Mammary epithelial cell (primary cell): ENCODE measurements at places on chromosomes 11 and 22. TPM values are rescaled to one million over a fixed set of nuclear protein-coding genes. Genes with fewer than 3 reads are reported as not detected.

Gene CCDC157
- total RNA-seq = 3.2 TPM

DNA sequence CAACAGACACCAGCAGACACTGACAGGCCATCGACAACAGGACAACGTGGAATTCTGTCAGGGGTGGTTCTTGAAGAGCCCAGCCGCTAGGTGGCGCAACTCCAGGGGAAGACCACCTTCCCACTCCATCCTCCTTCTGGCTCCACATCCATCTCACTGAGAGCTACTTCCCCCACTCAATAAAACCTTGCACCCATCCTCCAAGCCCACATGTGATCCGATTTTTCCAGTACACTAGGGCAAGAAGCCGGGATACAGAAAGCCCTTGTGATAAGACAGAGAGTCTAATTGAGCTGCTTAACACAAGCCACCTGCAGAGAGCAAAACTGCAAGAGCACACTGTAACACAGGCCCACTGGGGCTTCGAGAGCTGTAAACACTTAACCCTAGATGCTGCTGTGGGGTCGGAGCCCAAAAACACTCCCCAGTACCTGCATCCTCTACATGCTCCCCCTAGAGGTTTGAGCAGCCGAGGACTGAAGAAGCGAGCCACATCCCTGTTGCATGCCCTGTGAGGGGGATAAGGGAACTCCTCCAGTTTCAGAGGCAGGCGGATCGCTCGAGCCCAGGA lies 11.5 kb upstream of the RAB39A start:
- DNase-seq = no peak

DNA sequence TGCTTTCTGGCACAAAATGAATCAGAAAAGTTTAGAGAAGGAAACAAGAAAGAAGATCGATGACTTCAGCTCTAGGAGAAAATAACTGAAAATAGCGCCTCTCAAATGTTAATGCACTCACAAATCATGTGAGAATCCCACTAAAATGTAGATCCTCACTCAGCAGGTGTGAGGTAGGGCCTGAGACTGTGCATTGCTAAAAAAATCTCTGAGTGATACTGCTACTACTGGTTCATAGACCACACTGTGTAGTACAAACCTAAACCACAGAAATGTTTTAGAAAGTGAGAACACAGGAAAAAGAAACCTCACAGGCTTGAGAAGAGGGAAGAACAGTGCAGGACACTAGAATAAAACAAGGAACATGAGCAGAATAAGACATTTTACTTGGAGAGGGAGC lies 2.0 kb downstream of the OR8D4 start:
- DNase-seq = no peak

- DNase-seq = no peak
These were observed 241.4 kb downstream of the TTC28 start for GRCh38 chr22:28438183-28438768.

GRCh38 chr11:1866776-1867175 lies 13.9 kb downstream of the LSP1 start:
- no peak for DNase-seq

DNA sequence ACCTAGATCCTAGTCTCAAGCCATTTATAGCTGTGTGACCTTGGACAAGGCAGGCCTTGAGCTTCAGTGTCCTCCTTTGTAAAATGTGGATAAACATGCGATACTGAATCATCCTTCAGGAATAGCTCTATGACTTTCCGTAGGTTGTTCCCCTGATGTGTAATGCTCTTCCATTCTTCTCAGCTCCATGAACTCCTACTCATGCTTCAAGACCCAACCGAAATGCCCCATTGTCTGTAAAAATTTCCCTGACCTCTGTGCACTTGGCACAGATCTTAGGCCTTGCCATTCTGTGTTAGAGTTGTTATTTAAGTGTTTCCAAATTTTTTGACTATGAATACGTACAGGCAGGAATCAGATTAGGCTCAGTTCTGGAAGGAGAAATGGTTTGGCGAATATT lies 3.3 kb upstream of the BEST1 start:
- DNase-seq = no peak

Gene NFRKB
- 33.5 and 33.6 TPM in 2 replicates for total RNA-seq

DNA sequence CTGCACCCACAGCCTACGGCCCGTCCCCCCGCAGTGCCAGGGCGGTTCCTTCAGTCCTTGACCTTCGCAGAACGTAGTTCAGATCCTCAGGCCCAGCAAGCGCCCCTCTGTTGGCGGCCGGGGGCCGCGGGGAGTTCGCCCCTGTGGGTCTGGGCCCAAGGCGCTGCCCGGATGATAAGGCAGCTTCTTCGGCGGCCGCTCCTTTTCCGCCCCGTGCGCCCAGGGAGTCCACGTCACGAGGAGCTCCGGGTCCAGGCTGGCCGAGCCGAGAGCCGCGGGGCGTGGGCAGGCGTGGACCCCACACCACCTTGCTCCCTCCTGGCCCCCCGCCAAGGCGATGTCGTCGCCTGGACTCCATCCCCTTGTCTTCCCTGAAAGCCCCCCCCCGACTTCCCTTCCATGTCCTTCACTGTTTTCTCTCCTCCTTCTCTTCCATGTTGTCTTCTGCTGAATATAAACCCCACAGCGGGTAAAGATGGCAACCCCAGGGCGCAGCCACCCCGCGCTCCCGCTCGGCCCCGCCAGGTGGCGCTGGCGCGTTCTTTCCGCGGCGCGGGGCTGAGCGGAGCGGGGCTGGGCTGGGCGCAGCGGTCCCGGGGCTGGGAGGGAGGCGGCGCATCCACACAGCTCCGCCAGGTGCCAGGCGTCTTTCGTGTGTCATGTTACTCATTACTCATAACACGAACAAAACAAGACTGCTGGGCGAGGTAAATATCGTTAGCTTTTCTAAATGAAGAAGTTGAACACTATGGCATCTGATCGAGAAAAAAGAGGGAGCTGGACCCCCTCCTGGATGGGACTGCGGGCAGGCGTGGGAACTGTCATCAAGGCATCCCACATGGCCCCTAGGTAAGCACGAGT lies 321.0 kb downstream of the NTM start:
- peak; percentile 58 for DNase-seq

GRCh38 chr22:26416670-26417276 lies 12.3 kb upstream of the ASPHD2 start:
- peak; percentile 71 for DNase-seq

DNA sequence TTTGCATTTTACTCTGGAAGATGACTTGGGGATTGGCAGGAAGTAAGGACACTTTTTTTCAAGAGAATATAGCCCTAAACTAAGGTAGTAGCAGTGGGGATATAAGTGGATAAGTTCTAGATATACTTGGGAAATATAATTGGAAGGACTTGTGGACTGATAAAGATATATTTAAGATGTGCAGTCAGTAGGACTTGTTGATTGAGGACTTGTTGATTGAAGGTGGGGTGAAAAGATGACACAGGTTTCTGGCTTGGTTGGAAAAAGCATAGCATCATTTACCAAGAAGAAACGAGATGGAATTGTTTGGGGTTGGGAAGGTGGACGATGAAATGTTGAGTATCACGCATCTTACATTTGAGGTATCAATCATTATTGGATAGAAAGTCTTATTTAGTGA lies 1.5 kb upstream of the TAF10 start:
- DNase-seq = no peak

- no peak for DNase-seq
These were observed 20.4 kb downstream of the TUG1 start for GRCh38 chr22:30989474-30989873.

GRCh38 chr11:35483131-35483820 lies 42.1 kb downstream of the PAMR1 start:
- no peak for DNase-seq

GRCh38 chr22:49330421-49331222 lies 497.1 kb downstream of the BRD1 start:
- no peak for DNase-seq

DNA sequence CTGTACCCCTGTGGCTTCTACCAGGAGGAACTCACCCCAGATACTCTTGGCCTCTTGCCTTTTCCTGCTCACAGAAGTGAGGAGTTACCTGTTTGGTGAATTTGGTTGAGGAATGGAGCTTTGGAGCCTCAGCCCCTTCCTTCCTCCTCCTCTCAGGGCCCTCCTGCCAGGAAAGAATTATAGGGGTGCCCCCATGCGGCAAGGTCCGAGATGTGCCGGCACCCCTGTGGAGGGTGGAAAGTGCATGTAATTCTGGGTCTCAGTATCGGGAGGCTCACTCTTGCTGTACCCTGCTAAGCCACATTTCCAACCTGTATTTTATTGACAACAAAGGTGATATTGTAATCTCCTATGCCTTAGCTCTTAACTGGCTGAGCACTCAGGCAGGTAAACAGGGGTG lies 13.7 kb upstream of the IGSF22 start:
- no peak for DNase-seq

GRCh38 chr11:15742626-15743519 lies 613.5 kb downstream of the SOX6 start:
- DNase-seq = peak; percentile 9

- peak; percentile 41 for DNase-seq
These were observed 5.5 kb downstream of the B3GNT6 start for GRCh38 chr11:77039491-77040400.

GRCh38 chr11:122285070-122285988 lies 169.3 kb upstream of the BLID start:
- no peak for DNase-seq

DNA sequence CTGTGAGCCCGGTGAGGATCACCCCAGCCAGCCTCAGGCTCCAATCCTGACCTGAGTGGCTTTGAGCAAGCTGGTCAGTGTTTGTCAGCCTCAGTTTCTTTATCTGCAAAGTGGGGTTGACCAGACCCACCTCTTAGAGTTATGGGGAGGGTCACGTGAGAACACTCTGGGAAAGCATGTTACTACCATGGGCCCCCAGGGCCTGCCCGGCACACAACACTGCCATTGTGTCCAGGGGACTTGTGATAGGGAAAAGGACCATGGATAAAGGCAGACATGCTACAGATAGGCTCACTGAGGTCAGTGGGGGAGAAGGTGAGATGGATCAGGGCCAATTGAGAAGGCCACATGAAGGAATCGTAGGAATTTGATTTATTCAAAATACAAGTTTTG lies 32.1 kb upstream of the SUSD2 start:
- no peak for DNase-seq

GRCh38 chr11:117641008-117641915 lies 155.8 kb downstream of the DSCAML1 start:
- no peak for DNase-seq

- DNase-seq = no peak
These were observed 2.4 kb upstream of the CTSF start for GRCh38 chr11:66570850-66571180.

DNA sequence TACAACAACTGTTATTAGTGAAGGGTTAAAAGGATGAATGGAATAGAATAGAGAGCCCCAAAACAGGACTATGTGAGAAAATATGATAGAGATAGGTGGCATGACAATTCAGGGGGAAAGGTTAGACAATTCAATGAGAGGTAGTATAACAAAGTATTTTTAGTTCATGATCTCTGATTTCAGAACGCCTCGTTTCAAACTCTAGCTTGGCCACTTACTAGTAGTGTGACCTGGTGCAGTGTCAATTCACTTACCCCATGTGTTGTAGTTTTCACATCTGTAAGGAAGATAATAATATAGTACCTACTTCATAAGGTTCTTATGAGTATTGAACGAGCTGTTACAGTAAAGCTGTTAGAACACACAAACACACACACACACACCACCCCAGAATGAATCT lies 308.0 kb downstream of the SWAP70 start:
- DNase-seq = no peak

DNA sequence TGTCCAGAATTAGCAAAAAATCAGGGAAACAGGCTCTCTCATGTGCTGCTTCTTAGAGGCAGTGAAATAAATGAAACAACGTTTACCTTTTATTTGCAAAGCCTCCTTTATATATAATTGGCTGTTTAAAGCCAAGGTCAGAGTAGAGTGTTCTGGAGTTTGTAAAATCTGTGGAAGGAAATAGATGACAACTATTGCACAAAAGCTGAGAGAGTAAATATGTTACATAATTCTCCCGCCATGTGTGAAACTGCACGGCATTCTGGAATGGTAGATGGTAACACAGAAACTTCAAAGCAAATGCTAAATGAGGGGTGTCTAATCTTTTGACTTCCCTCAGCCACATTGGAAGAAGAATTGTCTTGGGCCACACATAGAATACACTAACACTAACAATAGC lies 51.5 kb upstream of the FGF3 start:
- DNase-seq = no peak

Gene SOX10
- 10.7 TPM for total RNA-seq

GRCh38 chr11:94665116-94665659 lies 98.0 kb downstream of the PIWIL4 start:
- DNase-seq = no peak

Gene OR6A2
- 0.83 TPM for total RNA-seq

Gene SUSD2
- total RNA-seq = 1.0 TPM

DNA sequence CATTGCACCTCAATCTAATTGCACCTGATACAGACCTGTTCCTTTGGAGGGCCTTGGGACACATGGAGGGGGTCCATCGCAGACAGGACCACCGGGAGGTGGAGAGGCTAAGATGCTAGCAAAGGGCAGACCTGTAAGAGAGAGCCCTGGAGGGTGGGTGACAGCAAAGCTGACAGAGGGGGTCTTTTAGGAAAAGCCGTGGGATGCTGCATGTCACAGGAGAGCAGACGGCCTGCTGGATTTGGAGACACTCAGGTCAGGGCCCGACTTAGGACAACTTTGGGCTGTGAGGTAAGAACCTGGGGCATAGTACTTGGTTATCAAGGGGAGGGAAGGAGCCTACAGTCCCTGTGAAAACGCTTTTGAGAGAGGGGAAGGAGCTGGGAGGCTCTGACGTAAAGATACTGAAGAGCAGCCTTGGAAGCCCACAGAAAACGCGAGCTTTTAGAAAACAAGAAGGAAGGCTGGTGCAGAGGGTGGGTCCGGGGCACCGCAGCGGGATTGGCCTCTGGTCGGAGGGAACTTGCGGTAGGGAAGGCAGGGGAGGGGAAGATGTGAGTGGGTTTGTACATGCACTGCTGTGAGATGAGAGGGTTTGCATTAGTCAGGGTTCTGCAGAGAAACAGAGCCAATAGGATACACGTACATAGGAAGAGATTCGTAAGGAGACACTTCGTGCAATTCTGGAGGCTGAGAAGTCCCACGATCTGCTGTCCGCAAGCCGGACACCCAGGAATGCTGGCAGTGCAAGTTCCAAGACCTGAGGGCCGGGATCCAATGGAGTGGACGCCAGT lies 868.5 kb downstream of the TBC1D22A start:
- no peak for DNase-seq

DNA sequence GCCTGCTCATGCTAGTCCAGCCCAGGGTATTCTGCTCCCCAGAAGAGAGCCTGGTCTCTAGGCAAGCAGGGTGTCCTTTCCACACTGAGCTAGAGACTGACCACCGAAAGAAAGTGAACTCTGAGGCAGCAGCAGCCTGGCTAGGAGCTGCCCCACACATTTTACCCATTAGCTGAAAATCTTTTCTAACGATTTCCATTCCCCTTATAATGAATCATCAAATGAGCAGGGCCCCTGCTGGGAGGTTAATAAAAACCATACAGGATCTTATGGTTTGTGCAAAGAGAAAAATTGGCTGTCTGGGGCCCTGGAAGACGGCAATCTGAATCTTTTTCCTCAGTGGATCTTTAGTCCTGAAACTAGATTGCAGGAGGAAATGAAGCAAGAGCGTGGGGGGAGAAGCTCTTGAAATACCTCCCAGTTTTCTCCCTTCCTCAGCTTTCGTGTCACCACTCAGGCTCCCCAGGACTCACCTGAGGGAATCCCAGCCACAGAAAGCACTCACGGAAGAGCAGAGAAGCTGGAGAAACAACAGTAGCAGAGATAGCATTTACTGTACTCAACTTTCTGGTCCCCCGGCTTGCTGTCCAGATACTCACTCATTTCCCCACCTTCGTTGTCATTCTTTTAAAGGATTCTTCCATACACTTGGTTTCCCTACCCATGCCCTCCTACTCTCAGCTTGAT lies 74.7 kb upstream of the CD44 start:
- DNase-seq = no peak
